ENCODE measurements at places on chromosomes 5 and 9.

GRCh38 chr5:7910738-7911428 lies 41.9 kb downstream of the MTRR start:
- DNase-seq: no peak

DNA sequence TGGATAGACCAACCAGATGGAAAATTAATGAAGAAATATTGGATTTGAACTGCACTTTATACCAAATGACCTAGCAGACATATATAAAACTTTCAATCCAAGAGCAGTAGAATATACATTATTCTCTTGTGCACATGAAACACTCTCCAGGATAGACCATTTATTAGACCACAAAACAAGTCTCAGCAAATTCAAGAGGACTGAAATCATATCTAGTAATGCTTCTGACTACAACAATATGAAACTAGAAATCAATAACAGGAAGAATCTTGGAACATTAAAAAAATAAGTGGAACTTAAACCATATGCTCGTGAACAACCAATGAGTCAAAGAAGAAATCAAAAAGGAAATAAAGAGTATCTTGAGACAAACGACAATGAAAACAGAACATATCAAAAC lies 150.0 kb upstream of the CD180 start:
- DNase-seq: no peak

DNA sequence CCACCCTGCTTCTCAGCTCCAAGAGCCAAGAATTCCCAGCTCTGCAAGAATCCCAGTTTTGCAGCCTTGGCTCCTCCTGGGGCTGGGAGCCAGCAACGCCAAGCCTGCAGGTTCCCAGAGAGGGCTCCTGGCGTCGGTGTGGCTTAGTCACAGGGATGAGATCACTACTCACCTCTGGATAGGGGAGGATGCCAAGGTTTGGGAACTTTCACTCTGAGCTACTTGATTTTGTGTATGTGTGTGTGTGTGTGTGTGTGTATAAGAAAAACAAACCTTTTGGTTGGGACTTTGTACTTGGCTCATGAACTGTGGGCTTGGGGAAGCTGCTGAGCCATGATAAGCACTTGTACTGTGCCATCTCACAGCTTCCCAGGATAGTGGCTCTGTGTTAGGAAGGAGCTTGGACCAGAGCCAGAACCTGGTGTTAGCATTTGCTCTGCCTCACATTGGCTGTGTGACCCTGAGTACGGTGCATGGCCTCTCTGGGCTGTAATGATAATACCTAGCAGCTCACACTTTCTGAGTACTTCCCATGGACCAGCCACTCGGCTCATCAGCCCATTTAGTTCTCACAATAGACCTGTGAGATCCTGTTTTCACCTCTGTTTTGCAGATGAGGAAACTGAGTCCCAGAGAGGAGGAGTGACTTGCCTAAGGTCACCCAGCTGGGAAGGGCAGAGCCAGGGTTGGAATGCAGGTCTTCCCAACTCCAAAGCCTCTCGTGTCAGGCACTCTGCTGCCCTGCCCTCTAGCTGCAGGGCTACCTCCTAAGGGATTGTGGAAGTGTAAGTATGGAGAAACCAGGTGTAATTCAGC lies 41.4 kb upstream of the DAB2IP start:
- DNase-seq: no peak

- no peak for DNase-seq
Measured at GRCh38 chr5:81961651-81962440, 10.0 kb upstream of the ATG10 start.

- no peak for DNase-seq
Measured at GRCh38 chr5:150214289-150214688, 24.4 kb downstream of the SLC6A7 start.

GRCh38 chr9:3205421-3206095 lies 320.2 kb downstream of the RFX3 start:
- no peak for DNase-seq

GRCh38 chr9:714675-715074 lies 126.8 kb upstream of the DMRT1 start:
- DNase-seq: no peak

DNA sequence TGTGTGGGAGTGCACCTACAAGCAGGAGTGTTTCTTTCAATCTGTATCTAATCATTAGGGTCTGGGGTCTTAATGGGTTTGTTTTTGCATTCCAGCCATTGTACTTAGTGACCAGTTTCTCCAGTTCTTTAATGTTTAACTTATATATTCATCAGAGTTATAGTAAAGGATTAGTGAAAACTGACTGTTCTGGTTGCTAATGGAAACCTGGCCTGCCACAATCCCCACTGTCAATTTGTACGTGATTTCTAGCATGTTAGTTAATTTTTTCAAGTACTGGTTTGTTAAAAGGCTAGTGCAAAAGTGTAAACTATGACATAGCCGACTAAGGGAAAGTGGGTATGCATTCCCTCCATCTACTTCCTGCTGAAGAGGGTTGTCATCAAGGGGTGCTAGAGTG lies 276.1 kb downstream of the HTR1A start:
- DNase-seq: no peak

GRCh38 chr5:128357226-128357625 lies 180.8 kb downstream of the FBN2 start:
- no peak for DNase-seq

DNA sequence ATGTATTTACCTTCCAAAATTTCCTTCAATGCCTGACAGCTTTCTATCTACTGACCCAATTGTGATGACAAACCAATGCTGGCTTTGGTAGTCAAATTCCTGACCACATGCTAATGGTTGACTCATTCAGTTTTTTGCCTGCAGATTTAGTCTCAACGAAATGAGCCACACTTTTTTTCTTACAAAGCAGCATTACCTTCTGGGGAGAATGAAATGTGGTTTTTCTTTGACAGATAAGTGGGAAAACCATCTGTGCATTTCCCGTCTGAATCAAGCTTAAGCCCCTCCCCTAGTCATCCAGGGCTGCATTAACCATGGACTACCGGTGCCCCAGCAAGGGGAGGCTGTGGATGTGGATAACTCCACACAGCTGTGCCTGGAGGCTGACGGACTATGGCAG lies 99.6 kb upstream of the TAF11L2 start:
- DNase-seq: no peak

- DNase-seq: no peak
Measured at GRCh38 chr5:157379983-157380382, 80.0 kb upstream of the NIPAL4 start.

DNA sequence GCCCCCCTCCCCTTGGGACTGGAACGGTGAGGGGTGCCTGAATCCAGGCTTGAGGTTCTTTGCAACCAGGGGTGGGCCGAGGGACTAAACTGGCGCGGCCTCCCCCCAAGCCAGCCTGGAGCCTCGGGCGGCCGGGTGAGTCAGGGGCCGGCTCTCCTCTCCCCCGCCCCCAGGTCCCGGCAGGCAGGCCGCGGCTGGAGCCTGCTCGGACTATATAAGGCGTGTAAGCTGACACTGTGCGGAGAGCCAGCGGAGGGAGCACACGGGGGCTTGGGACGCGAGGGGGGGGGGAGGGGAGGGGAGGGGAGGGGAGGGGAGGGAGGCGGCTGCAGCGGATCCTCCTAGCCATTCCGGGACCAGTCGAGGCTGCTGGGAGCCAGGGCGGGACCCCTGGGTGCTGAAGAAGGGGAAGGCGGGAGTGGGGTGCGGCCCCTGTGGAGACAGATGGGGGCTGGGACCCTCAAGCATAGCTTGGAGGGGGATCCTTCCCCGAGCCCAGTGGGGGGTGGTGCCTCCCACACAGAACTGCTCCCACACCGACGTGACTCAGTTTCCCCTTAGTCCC lies 595 bp downstream of the PDLIM7 start:
- DNase-seq: peak; percentile 46

DNA sequence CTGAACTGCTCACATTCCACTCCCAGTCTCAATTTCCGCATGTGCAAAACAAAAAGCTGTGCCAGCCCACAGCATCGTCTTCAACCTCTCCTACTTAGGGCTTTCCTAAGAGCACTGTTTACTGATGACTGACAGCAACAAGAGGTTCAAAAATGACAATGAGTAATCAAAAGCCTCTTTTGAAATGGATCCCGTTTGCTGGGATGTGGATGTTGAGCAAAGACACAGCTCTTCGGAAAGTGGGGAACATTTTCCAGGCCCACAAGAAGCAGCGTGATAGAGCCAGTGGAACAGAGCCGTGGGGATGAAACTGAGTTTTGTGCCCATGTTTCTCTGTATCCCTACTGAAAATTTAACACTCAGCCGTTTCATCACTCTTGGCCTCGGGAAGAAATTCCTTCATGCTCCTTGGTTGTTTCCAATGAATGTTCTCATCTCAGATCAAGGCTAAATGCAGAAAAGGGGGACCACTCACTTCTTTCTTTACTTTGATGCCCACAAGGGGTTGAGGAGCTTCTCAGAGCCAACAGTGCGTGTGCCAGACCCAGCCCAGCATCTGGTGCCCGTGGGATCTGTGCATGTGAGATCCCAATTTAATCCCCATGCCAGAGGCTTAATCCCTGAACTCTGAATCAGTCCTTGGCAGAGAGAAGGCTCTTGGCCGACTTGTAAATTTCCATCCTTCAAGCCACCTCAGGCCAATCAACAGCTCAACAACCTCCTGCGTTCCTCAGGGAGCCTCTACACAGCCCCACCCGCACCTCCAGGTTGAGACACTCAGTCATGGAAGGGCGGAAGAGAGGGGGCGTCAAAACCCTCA lies 230.2 kb upstream of the DAPK1 start:
- DNase-seq: no peak

DNA sequence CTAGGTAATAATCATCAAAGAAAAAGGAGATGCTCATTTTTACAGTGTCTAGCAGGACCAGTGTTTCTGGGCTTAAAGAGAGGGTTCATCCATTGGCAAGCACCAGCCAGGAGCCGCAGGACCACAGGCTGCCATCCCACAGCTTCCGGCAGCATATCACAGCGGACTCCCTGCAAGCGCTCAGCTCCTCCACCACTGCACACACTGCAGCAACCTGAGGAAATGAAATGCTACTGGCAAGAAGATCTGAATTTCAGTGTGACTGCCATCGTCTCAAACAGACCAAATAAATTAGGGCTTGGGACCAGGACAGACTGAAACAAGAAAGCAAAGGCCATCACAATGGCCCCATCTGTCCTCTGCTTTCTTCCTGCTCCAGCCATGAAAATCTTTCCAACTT lies 114.2 kb downstream of the TTC39B start:
- no peak for DNase-seq

- peak; percentile 22 for DNase-seq
Measured at GRCh38 chr5:39211773-39212172, 7.6 kb downstream of the FYB1 start.

DNA sequence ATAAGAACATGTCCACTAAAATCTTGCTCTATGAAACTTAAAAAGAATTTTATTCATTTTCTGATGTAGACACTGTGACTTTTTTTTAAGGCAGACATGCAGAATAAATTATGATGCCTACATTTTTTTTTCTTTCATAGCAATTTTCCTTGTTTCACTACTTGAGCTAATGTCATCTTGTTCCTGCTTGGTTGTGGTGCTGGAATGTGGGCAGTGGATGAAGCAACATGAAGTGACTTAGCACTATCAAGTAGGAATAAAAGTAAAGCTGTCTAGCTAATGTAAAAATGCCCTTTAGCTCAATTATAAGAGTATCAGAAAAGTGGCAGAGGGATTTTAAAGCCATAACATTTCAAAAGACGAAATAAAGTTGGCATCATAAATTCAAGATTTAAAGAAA lies 191.0 kb downstream of the ADAMTS6 start:
- no peak for DNase-seq

- no peak for DNase-seq
Measured at GRCh38 chr9:86926145-86926544, 21.2 kb downstream of the GAS1 start.

- no peak for DNase-seq
Measured at GRCh38 chr5:181217803-181218062, 5.3 kb upstream of the TRIM41 start.

DNA sequence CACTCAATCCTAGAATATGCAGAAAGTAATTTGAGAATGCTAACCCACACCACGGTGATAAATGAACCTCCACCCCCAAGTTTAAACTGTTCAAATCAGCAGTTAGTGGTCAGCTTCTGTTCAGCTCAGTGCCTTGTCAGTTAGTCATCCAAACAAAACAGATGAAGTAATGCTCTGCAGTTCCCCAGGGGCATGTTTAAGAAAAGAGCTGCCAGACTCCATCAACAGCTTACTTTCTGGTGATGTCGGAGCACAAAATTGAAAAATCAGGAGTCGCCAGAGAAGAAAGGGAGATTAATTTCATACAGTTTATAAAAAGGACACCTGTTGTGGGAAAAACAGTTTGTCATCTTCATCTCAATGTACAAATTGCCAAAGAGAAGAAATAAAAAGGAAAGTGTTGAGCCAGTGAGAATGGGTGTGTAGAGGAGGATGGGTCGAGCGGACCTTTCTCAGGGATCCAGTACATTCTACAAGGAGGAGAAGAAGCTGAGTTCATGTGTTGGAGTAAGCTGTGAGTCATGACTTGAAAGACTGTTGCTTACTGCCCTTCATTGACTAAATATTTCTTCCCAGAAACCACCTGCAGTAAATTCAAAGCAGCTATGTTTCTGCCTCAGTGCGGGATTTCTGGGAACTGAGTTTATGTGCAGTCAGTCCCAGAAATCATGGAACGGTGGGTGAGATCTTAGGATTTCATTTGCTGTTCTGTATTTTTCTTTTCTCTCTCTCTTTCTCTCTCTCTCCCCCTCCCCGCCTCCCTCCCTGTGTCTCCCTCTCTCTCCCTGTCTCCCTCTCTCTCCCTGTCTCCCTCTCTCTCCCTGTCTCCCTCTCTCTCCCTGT lies 13.7 kb downstream of the TRIO start:
- DNase-seq: peak; percentile 83

- DNase-seq: no peak
Measured at GRCh38 chr5:133469846-133470245, 142.5 kb downstream of the FSTL4 start.

- DNase-seq: peak; percentile 39
Measured at GRCh38 chr5:114418176-114419066, 56.6 kb downstream of the KCNN2 start.

DNA sequence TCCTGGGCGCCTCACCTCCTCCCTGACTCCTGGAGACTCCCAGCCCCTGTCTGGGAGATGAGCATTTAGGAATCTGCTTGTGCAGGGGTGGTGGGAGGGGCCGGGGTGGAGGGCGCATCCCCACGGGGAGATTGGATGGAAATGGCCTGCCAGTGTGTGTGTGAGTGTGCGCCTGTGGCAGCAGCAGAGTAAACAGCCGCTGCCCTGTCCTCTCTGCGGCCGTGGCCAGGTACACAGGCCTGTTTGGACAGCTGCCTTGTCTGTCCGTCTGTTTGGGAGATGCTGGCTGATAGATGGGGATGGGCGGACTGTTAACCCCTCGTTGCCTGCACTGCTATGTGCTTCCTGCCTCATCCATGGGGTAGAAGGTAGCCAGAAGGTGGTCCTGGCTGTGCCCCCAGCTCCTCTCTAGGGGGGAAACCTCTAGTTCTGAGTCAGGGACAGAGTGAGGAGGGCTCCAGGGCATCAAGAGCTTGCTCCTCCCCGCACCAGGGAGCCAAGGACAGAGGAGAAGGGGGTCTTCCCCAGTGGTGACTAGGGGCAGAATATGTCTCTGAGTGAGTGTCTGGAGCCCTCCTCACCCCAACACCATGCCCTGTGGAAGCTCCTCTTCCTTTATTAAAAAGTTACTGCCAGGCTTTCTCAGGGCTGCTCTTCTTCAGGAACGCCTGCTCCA lies 60.1 kb downstream of the LMX1B start:
- no peak for DNase-seq
